ENCODE measurements at places on chromosomes 16 and 17.

GRCh38 chr16:3589991-3590701 is 12.9 kb upstream of the NLRC3 start:
- no peak for DNase-seq

DNA sequence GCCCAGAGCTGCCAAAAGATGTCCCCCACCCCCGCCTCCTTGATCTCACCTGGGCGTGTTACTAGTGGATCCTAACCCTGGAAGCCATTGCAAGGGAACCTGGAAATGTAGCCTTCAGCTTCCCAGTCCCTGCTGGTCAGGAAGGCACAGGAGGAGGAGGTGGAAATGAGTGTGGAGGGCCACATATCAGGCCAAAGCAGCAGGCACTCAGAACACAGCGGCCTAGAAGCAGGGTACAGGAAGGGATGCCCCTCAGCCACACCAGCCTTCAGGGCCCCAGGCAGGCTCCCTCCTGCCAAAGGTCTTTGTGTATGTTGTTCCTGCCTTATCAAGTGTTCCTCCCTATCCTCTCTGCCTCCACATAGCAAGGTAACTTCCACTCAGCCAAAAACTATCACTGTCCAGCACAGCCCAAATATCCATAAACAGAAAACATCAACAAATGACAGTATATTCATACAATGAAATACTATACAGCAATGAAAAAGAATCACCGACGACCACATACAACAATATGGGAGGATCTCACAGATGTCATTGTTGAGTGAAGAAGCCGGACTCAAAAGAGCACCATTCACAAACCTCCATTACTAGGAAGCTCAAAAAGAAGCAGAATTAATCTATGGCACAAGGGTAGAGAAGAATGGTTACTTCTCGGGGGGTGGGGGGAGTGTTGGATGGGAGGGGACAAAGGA is 28.2 kb upstream of the TNFRSF13B start:
- no peak for DNase-seq

GRCh38 chr17:1237471-1237870 is 32.8 kb upstream of the BHLHA9 start:
- no peak for DNase-seq

GRCh38 chr17:50218771-50219315 is 17.4 kb upstream of the COL1A1 start:
- no peak for DNase-seq

DNA sequence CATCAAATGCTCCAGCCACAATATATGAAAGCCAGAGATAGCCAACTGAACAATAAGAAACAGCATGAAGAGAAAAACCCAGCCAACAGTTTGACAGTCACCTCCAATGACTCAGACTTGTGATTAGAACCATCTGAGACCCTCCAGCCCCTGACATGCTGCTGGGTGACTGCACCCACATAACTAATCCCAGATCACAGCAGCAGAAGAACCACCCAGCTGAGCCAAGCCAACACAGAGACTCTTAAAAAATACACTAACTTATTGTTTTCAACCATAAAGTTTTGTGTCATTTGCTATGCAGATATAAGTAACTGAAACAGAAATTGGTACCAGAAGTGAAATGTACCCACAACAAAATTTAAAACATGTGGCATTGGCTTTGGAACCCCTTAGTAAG is 314.3 kb upstream of the DYNLRB2 start:
- DNase-seq: no peak

DNA sequence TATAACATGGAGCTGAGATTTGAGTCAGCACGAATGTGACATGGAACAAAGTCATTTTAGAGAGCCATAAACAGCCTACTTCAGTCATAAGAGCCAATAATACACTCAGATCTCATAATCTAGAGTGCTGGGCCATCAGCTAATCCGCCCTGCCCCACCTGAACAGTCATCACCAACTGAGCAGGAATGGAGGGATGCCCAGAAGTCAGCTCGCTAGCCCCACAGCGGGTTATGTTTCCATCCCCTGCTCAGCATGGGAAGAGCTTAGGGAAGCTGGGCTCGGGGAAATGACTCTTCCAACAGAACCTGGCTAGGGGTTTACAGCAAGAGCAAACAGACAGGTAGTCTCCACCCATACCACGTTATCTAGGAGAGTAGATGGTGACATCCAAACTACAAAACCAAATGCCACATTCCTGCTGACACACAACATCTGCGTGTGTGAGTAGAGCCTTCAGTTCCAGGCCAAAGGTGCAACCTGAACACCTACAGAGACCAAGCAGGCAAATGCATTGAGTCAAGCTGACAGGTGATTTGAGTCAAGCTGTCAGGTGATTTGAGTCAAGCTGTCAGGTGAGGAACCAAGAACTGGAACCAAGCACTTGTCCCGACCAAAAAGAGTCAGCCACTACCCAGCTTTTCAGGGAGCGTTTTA is 2.0 kb downstream of the TMEM11 start:
- no peak for DNase-seq

- no peak for DNase-seq
These were observed 191.9 kb upstream of the ANKFN1 start for GRCh38 chr17:55961386-55961785.

DNA sequence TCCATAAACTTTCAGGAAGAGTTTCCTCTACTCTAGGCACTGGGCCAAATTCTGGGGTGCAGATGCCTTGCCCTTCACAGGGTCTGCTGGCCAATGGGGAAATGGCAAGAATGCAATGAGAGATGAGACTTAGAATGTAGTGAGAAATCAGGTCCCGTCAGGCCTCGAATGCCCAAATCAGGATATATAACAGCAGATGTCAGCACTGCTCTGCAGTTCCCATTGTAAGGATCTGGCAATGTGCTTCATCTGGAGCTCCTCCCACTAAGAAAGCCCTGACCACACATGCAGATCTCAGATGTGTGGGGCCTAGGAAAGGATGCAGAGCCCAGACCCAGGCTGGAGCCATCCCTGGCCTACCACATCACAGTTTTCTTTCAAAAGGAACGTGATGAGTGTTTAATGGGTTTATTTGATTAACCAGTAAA is 13.9 kb upstream of the LPCAT2 start:
- DNase-seq: no peak

- DNase-seq: no peak
These were observed 1.7 kb downstream of the CMTM3 start for GRCh38 chr16:66605979-66606751.

- no peak for DNase-seq
These were observed 27.1 kb downstream of the CHD9 start for GRCh38 chr16:53081686-53082407.

DNA sequence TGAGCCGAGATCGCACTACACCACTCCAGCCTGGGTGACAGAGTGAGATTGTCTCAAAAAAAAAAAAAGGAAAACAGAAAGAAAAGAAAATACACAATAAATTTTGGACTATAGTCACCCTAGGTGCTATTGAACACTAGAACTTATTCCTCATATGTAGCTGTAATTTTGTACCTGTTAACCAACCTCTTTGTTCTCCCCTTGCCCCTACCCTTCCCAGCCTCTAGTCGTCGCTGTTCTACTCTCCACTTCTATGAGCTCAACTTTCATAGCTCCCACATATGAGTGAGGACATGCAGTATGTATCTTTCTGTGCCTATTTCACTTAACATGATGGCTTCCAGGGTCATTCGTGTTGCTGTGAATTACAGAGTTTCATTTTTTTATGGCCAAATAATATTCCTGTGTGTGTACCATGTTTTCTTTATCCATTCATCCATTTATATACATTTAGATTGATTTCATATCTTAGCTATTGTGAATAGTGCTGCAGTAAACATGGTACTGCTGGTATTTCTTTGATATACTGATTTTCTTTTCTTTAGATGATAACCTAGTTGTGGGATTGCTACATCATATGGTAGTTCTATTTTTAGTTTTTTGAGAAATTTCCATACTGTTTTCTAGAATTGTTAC is 28.3 kb downstream of the VPS35L start:
- no peak for DNase-seq

DNA sequence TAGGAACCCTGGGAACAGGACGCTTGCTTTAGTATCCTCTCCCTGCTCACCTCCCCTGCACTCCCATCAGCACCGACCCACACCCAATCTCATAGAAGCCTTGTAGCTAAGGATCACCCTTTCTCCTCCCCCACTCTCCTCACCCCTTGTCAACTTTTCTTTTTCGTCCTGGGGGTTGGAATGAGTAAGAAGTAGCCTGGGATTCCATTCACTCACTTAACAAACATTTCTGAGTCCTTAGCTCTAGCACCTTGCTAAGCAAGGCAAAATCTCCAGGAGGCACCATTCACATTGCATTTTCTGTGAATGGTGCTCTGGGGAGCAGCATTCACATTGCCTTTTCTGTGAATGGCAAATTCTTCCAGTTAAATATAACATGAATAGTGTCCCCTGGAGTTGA is 1.1 kb upstream of the PGAP3 start:
- DNase-seq: no peak

GRCh38 chr17:38703742-38704605 is 1.1 kb upstream of the MLLT6 start:
- DNase-seq: no peak

- no peak for DNase-seq
These were observed 2.0 kb downstream of the P4HB start for GRCh38 chr17:81858170-81858966.

DNA sequence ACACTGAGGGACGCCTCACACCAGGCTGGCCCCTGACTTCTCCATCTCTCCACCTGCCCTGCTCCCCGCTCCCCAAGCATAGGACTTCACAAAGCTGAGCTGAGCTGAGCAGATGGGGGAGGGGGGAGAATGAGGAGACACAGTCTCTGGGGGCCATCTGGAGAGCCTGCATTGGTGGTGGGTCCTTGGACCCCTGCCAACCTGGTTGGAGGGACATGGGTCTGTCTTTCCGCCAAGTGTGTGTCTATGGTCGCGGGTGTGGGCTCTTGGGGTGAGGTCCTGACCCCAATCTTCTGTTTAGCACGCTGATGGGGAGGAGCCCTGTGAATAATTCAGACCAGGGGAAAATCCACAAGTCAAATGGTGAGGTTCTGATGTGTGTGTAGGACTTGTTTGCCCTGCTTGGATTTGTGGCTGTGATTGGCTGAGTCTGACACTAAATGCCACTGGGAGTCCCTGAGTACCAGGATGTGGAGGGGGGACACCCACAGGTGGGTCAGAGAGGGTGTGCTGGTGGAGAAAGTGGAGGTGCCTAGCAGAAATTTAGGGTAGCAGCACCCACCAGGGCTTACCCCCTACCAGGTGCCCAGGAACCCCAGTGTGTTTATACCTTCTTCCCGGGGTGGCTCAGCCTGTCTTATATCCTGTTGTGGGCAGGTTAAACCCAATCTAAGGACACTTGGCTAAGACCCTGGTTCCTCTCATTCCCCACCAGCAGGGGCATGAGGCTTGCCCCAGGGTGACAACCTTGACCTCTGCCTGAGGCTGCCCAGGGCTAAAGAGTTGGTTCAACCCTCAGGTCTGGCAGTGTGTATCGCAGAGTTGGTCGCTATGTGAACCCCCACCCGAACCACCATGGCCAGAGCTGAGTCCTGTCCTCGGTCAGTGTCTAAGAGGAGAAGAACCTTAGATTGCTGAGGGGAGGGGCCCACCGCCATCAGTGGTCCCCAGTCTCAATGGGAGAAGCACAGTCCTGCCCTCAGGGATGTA is 2.1 kb downstream of the FMNL1 start:
- DNase-seq: no peak

GRCh38 chr17:67456103-67456502 is 79.0 kb downstream of the PITPNC1 start:
- no peak for DNase-seq

DNA sequence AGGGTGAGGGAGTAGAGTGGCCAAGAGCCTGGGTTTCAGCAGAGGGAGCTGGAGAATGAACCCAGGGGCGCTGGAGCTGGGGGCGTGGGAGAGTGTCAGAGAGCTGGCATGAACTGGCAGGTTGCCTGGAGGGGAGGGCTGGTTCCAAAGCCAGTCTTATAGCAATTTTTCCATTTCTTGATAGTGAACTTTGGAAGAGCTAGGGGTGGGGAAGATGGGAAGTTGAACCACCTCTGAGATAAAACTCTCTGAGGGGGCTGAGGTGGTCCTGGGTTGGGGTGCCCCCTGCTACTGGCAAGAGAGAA is 36.9 kb downstream of the ADGRG5 start:
- DNase-seq: no peak

GRCh38 chr17:2070241-2071023 is 15.5 kb downstream of the HIC1 start:
- no peak for DNase-seq

DNA sequence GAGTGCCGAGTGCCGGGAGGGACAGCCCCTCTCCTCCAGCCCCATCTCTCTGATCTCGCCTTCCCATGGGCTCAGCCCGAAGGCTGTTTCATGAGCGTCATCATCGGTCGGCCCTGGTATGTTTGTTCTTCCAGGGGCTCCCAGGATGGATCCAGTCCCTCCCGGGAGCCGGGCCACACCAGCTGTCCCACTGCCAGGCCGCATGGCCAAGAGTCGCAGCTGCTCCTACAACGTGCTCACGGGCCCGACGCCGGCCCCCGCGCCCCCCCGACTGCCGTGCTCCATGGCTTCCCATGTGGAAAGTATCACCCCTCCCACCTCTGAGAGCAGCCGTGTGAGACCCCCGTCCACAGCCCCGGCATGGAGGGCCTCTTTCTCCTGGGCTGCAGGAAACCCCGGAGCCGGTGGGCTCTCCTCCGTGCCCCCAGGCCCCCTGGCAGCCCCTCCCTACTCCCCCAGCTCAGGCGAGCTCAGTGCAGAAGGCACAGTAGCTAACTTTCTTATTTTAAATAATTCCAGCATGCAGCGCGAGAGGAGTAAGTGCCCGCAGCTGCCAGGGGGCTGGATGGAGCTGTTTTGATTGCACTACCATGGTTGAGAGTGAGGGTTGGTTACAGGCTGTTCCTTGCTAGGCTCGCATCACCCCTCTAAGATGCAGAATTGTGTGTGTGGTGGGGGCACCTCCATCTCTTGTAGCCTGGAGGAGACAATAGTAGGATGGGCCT is 26.6 kb upstream of the GSE1 start:
- no peak for DNase-seq

- DNase-seq: no peak
These were observed 710 bp downstream of the TRAPPC1 start for GRCh38 chr17:7930841-7931631.

GRCh38 chr16:74601126-74601871 is 5.6 kb downstream of the GLG1 start:
- no peak for DNase-seq

- DNase-seq: no peak
These were observed 43.3 kb downstream of the WWOX start for GRCh38 chr16:78142788-78143187.

- no peak for DNase-seq
These were observed 416.8 kb upstream of the CCL2 start for GRCh38 chr17:33838281-33838680.

- DNase-seq: no peak
These were observed 27.9 kb upstream of the CPHXL start for GRCh38 chr16:75754141-75754540.

DNA sequence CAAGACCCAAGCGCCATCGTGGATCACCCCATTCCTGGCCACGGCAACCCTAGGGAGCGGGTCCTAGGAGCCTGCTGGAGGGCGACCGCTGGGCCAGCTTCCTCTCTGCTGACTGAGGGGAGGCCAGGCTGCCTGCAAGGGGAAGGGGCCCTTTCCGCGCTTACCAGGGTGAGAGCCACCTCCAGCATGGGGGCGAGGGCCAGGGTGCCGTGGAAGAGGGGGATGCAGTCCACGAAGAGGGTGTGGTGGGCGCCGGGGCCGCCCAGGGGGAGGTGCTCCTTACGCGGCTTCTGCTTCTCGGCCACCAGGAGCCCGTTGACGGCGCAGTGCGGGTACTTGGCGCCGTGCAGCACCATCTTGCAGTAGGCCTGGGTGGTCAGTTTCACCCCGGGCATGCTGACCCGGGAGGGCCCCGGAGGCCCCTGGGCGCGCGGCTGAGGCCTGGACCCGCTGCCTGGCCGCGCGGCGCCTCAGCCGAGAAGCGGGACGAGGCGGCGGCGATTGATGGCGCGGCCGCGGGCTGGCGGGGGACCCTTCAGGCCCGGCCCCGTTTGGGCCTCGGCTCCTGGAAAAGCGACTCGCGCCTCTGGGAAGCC is 345 bp downstream of the EMC8 start:
- DNase-seq: no peak
